ENCODE measurements at places on chromosomes 3 and 15.

DNA sequence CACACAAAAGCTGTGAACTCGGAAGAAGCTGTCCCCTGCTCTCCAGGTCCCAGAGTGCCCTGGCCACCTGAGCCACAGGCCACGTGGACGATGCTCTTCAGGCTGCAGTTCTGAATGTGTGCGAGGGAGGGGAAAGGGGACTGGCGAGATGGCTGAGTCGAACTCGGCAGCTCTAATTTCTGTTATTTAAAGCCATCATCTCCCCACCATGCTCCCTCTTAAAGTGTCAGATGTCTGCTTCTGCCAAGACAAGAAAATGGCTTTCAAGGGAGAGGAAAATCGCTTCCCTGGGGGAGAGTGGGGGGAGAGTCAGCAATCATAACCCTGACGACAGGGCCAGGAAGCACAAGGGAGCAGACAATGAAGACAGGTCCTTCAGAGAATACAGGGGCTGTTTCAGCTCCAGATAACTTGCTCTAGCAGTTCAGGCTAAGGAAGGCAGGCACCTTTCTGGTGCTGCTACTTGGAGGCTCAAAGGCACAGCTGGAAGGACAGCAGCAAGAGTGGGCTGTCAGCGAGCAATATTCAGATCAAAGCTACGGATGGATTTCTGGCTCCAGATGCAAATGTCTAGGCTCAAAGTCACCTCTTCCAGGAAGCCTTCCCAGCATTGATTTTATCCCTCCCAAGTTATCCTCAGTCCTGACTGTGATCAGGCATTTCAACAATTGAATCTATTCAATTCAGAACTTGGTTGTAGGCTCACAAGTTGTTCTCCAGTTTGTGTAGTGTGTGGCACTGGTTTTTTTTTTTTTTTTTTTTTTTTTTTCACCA, 15.5 kb upstream of the CCDC33 start:
- DNase-seq: no peak

DNA sequence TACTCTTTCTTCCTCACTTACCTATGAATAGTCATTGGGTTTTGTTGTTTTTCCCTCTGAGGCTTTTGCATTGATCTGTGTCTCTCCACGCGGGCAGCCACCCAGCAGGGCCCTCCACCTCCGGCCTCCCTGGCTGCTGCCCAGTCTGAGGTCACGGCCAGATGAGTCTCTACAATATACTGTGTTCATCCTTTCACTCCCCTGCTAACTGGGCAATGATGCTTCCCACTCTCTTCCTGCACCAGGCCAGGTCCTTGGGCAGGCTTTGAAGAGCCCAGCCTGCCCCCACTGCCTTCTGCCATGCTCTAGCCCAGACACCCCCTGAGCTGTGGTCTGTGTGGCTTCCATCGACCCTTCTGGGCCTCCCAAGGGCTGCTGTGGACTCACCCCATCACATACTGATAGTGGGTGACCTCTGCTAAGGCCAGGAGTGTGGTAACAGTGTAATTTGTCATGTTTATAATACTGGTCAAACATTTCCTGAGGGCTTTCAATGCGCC, 18.0 kb downstream of the PDIA5 start:
- DNase-seq: no peak

GRCh38 chr3:155785662-155786295, 20.3 kb downstream of the C3orf33 start:
- DNase-seq: no peak

DNA sequence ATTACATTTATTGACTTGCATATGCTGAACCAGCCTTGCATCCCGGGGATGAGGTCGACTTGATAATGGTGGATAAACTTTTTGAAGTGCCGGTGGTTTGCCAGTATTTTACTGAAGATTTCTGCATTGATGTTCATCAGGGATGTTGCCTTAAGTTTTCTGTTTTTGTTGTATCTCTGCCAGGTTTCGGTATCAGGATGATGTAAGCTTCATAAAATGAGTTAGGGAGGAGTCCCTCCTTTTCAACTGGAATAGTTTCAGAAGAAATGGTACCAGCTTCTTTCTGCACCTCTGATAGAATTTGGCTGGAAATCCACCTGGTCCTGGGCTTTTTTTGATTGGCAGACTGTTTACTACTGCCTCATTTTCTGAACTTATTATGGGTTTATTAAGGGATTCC, 250.8 kb downstream of the TBC1D5 start:
- DNase-seq: peak; percentile 45

DNA sequence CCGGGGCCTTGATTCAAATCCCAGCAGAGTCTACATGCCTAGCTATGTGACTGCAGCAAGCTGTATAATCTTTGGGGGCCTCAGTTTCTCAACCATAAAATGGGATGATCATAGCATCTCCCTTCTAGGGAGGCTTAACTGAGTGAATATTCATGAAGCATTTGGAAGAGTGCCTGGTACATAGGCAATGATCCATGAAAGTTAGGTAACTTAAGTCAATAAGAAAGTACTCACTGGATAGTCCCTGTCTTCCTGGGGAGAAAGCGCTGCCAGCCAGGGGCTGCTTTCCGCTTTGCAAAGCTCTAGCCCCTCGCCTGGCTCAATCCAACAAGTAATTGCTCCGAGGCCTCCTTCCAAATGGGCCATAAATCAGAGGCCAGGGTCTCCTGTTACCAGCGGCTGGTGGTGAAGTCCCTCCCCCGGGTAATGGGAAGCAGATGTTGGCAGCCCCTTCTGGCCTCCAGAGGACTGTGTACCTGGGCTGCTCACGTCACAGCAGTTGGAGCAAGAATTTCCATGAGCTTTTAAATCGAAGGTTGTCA, 521.9 kb upstream of the PROK2 start:
- DNase-seq: peak; percentile 84

DNA sequence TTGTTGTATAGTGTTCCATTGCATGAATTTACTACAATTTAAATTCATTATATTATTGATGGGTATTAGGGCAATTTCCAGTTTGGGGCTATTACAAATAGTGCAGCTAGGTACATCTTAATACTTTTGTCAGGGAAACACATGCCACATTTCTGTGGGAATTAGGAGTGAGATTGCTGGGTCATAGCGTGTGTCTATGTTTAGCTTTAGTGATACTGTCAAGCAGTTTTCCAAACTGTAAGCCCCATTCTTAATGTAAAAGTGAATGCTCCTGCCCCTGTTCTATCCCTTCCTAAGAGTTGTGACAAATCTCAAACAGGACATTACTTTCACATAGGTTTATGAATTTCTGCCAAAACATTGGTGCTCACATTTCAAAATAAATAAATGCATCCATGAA, 184.5 kb upstream of the ANKRD28 start:
- no peak for DNase-seq

DNA sequence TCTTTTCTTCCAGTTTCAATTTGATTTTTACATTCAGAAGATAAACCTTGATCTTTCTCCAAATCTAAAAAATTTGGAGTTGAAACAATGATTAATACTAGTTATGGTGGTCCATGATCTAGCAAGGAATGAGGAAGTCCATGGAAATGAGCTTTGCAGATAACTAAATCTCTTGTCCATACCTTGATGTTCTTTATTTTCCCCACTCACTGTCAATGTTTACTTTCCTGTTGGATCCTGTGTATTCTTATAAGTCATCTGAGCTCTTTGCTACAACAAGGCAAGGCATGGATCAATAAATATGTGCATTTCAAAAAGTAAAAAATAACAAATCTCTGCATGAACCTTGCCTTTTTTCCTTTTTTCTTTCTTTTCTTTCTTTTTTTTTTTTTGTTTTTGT, 6.2 kb upstream of the MYO1E start:
- no peak for DNase-seq

DNA sequence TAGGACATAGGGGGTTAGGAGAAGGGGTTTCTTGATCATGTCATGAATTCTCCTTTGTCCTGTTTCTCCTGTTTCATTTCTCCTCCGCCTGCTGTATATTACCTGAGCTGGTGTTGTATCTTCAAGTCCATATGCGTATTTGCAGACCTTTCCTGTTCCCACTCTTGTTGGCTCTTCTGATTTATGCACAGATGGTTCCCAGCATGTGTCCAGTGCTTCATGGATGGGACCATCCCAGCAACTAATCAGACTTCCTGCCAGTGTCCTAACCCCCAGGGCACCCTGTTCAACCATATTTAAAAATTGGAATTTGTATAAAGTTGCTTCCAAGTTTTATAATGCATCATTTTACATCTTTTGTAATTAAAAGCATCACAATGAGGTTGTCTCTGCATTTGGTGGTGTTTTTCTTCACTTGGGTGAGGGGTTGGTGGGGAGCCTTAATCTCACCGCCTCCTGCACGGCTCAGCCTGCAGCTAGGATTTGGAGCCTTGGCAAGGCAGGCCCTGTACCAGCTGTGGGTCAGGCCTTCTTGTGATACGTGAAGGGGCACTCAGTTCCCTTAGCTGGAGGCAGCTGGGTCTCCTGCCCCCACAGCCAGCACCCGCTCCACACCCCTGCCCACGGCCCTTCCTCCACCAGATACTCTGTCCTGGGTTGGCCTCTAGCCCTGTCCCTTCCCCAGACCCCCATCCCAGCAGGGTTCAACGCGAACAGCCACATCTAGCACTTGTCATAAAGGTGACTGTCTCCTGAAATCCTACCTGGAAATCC, 72.0 kb upstream of the BLM start:
- DNase-seq: no peak

DNA sequence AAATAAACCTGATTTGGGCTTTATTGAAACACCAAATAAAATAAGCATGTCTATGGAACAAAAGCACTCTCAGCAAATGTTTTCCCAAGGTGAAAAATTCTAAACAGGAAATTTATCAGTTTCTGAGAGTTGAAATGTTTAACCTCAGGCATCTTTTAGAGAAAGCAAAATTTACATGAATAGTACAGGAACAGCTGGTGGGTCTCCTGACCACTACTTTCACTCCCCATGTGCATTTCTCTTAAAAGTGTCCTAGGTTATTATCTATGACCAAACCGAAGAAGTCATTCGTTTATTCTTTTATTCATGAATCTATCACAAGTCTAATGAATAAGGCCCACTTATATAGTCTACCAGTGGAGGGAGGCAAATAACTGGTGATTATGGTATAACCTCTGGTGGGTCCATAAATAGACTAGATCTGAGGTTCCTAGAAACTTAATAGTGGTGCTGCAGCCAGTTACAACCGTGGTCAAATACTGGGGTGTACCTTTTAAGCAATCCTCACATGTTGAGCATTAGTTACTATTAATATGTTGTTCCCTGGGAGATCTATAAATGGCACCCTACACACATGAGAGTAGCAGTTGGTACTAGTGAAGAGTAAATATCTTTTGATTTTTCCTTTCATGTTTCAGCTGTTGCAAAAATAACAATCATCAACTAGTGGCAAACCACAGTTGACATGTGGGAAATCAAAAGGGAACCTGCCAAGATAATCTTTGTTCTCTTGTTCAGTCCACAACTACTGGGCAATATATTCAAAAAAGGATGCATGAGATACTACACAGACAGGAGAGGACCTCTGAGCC, 169.3 kb upstream of the STAC start:
- no peak for DNase-seq

GRCh38 chr3:117248153-117248552, 538.6 kb downstream of the TUSC7 start:
- DNase-seq: no peak

- DNase-seq: no peak
Observed at GRCh38 chr3:187628169-187628568, 42.0 kb downstream of the SST start.

DNA sequence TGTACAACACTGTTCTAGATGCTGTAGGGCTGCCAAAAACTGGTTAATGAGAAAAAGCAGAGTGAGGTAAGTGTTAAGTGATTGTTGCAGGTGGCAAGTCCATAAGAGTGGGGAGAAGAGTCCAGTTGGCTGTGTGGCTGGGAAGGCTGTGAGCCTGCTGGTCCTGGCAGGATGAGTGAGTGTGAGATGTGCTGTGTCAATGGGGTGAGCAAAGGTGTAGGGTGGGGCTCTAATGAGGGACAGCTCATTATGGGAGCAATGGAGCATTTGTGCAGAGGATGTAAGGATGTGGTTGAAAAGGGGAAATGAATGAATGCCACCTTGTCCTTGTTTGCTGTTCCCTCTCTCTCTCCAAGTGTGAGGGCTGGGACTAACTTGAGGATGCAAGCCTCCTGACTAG, 145.3 kb upstream of the ROPN1 start:
- no peak for DNase-seq

DNA sequence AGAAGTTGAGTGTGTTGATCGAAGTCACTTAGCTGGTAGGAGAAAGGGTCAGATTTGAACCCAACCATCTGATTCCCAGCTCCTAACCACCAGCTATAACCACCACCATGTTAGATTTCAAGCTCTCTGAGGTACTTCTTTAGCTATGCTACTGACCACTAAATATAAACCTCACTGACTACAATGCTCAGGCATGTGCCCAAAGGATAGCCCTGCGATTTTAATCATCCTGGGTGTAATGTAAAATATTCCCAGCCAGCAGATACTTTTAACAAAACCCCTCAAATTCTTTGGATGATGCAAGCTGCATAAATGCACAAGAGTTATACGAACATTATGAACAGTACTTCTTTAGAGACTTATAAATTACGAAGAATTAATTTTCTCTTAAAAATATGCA, 115.2 kb upstream of the TSC22D2 start:
- peak; percentile 97 for DNase-seq

DNA sequence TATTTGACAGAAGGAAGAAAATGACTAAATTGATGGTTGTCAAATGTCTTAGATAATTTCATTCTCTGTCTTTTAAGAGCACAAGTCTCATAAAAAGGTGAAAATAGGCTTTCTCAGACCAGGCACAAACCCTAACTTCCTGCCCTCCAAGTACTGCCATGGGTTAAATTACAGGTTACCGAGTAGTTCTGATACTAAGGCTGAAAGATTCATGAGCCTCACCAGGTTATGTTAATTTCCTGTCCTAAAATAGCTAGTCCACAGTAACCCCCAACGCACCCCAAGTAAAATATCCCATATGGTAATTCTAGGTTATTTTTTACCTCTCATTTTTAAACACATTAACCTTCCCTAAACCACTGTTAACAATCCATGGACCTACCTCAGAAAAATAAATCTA, 42.0 kb downstream of the GSK3B start:
- no peak for DNase-seq

DNA sequence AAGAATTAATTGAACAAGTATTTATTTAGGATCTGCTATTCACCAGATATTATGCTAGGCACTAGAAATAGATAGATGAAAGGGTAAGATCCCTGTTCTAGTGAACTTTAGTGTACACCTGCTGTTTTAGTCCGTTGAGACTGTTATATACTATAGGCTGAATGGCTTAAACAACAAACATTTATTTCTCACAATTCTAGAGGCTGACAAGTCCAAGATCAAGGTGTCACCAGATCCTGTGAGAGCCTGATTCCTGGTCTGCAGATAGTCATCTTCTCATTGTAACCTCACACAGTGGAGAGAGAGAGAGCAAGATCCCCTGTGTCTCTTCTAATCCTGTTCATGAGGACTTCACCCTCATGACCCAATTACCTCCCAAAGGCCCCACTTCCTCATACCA, 281.4 kb upstream of the KCNH8 start:
- DNase-seq: no peak

DNA sequence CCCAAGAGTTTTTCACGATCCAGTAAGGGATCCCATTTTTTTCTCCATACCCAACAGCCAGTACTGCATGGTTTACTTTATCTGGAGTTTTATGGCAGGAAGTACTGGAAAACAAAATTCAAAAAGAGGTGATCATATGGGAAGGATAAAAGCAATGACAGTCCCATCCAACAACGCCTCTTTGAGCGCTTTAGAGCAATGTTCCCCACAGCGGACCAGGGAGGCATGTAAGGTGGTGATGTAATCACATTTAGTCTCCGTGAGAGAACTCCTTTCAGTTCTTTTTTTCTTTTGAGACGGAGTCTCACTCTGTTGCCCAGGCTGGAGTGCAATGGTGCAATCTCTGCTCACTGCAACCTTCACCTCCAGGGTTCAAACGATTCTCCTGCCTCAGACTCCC, 21.8 kb downstream of the CTSH start:
- no peak for DNase-seq

All from fibroblast of skin of abdomen (primary cell).